ENCODE measurements at places on chromosomes 5 and 9. TPM values are rescaled to one million over a fixed set of nuclear protein-coding genes. Genes with fewer than 3 reads are reported as not detected.

PAPPA gene
- not detected for total RNA-seq

- peak; percentile 87 for DNase-seq
- no peaks in the 10 kb centered on the region for H3K27me3 ChIP-seq
- peaks cover 69% of the 10 kb centered on the region for H3K4me1 ChIP-seq
- H3K36me3 ChIP-seq = peaks cover 14% of the 10 kb centered on the region
- peak overlapping the region; percentile 98 for H3K27ac ChIP-seq
- peak overlapping the region; percentile 84 for H3K4me3 ChIP-seq
Observed at GRCh38 chr5:131252824-131253171, 11.1 kb upstream of the CDC42SE2 start.

DNA sequence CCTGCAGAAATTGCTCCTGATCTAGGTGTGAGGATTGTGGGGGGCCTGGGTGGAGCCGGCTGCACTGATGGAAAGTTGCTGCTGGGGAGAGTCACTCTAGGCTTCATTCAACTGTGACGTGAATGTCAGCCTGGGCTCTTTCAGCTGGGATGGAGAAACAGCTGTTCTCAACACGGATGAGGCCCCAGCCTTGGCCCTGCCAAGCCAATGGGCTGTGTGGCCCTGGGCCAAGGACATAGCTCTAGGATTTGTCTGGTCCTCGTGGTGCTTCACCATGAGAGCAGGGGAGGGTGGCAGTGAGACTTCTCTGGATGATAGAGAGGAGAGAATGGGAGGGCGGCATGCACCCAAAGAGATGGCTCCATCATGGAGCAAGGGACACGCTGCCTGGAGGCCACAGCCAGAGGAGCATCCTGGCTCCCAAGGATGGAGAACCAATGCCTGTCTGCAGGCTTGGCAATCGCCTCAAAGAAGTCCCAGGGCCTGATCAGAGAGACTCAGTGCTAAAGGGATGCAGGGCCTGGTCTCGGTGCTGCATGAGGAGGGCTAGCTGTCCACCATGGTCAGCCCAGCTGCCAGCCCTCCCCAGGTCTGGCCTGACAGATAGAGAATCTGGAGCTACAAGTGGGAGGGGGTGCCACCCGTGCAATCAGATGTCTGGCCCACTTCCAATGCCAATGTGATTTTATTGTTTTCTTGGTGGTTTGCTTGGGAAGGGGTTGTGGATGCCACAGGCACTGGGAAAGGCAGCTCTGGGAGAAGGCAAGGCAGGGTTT lies 141.0 kb downstream of the GADD45G start:
- DNase-seq = no peak
- no peaks in the 10 kb centered on the region for H3K36me3 ChIP-seq
- no peak overlapping the region for H3K4me3 ChIP-seq
- H3K27ac ChIP-seq = no peak overlapping the region

- H3K27me3 ChIP-seq = no peaks in the 10 kb centered on the region
- H3K4me1 ChIP-seq = peaks cover 52% of the 10 kb centered on the region
Observed at GRCh38 chr5:132493241-132493640, 2.7 kb upstream of the IRF1 start.

- H3K27ac ChIP-seq = no peak overlapping the region
- H3K27me3 ChIP-seq = peaks cover 3% of the 10 kb centered on the region
Observed at GRCh38 chr5:66326276-66326675, 182.2 kb downstream of the SREK1 start.

GRCh38 chr9:92247296-92247695 lies 46.2 kb downstream of the IARS1 start:
- H3K4me3 ChIP-seq = no peak overlapping the region
- peaks cover 6% of the 10 kb centered on the region for H3K4me1 ChIP-seq
- H3K27me3 ChIP-seq = no peaks in the 10 kb centered on the region
- no peak for DNase-seq
- no peak overlapping the region for H3K27ac ChIP-seq
- peaks cover 78% of the 10 kb centered on the region for H3K36me3 ChIP-seq

Data from activated CD4-positive, alpha-beta T cell treated with anti-CD3 and anti-CD28 coated beads for 36 hours (primary cell).